Gastroesophageal sphincter (tissue), 4 donors: ENCODE measurements at places on chromosomes 11 and 22. TPM values are rescaled to one million over a fixed set of nuclear protein-coding genes. Genes with fewer than 3 reads are reported as not detected.

DNA sequence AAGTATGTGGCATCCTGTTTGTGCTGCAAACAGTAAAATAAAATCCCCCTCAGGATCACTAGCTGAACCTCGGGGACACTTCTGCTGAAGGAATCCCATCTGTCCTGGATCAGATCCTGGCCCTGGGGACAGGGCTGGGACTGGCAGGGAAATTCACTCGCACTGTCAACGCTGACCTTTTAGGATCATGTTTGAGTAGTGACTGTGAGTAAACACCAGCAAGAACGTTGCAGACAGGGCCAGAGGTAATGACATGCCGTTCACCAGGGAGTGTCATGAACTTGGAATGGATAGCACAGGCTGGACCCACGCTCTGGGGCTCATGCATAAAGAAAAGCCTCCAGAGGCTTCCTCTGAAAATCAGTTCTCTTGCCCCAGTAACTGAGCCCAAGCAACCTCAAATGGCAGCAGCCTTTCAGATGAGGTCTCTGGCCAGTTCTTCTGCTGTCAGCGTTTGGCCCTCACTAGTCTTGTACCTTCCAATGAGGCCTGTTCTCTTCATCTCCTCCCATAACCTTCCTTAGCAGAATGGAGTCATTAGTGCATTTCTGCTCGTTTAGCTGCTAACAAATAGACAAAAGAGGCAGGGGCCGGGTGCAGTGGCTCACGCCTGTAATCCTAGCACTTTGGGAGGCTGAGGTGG, 51.0 kb upstream of the BARX2 start:
- peak; percentile 66 for ATAC-seq

DNA sequence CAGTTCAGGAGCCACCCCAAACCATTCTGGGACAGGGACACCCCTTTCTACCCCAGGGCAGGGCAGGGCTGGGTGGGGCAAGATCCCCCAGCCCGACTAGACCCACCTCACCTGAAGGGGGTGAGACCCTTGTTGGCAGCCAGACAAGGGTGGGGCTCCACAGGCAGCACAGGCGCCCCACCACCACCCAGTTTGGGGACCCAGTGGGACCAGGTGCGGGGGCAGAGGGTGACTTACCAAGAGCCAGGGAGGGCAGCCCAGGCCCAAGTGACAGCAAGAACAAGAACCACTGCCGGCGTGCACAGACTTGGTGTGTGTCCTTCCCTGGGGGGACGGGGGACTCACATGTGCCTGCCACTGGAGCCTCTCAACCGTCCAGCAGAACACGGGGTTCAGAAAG, 2.2 kb downstream of the ADM2 start:
- no peak for ATAC-seq

DNA sequence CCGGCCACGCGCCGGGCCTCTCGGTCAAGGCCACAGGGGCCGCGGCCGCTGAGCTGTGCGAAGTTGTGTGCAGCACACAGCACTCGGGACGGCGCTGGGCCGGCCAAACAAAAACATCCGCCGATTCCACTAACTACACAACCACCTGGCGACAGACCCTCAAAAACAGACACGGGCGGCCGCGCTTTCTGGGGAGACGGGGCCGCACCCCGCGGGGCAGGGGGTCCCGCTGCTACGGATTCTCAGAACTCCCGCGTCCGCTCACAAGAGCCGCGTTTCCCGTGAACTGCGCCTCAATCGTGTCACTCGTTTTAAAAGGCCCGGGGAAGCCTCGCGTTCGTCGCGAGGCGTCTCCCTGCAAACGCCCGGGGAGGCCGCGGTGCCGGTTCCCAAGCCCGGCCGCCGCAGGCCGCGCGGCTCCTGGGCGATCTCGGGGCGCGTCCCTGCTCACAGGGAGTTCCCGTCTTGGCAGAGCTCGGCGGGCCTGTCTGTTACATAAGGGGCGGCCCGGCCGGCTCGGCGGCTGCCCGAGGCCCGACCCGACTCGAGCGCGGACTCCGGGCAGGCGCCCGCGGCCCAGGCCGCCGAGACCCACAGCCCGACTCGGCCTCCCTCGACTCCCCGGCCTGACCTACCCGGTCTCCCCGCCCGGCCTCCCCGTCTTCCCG, 936 bp downstream of the BRD1 start:
- ATAC-seq, result peak; percentile 62

- no peak for ATAC-seq
Observed at GRCh38 chr11:95877291-95877690, 46.6 kb downstream of the MTMR2 start.

DNA sequence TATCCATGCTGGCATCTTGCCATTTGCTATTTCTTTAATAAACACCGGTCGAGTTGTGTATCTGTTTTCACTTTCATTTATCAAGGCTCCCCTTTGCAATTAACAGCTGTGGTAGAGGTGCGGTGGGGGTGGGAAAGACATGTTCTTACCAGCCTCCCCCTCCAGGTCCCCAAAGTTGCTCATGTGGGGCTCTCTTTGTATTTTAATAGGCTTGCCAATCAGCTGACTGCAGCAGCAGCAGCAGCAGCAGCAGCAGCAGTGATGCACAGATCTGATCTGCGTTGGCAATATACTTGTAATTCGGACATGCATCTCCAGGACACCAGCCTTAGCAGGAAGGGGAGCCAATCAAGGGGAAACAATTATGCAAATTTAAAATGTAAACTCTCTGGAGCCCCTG, 40.3 kb upstream of the E2F8 start:
- no peak for ATAC-seq

DNA sequence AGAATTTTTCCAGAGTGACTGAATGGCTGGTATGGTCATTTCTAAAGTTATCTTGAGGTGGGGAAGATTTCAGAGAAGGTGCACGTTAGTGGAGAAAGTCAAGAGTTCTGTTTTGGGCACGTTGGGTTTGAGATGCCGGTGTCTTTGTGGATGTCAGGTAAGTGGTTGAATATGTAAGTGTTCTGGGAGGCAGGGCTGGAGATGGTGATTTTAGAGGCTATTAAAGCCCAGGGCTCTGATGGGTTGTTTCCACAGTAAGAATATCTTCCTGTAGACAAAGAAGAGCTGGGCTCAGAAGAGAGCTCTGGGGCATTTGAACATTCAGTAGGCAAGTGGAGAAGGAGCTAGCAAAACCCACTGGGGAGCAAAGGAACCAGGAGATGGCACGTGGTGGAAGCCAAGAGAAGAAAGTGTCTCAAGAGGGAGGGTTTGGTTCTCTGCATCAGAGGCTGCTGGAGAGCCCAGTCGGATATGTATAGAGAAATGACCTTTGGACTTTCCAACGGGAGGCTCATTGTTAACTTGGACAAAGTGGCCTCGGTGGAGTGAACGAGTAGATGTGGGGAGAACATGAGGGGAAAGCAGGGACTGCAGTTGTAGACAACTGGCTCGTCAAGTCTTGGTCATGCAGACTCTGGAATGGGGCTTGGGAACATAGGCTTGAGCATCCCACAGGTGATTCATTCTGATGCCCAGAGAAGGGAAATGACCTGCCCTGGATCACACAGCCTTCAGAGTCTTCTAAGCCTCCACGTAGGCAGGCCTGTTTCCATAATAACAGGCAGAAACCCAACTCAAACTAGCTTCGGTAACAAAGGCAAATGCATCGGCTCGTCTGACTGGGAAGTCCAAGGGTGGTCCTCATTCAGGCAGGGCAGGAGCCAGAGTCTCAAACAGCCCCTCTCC, 98.4 kb upstream of the PARVA start:
- ATAC-seq, result no peak

The GSTP1 gene
- 514 TPM for total RNA-seq

GRCh38 chr11:57649826-57650738, at the start of gene YPEL4:
YPEL4 (minus strand) TSS chr11:57649912; CDS start chr11:57647107, 2,805 bp downstream.
- ATAC-seq, result peak; percentile 77

The SLC1A2 gene
- total RNA-seq, result 1.5 TPM

- no peak for ATAC-seq
Observed at GRCh38 chr11:85062659-85063058, 564.5 kb downstream of the DLG2 start.

GRCh38 chr22:47067321-47067890, 305.0 kb downstream of the TBC1D22A start:
- no peak for ATAC-seq

The BLID gene
- total RNA-seq, result not detected

GRCh38 chr11:12118949-12119348, 8.6 kb downstream of the MICAL2 start:
- ATAC-seq, result no peak

- ATAC-seq, result peak; percentile 69
Observed at GRCh38 chr11:117426297-117426685, 98.6 kb downstream of the CEP164 start.

- ATAC-seq, result no peak
Observed at GRCh38 chr11:10204021-10204420, 90.0 kb downstream of the SBF2 start.

- ATAC-seq, result no peak
Observed at GRCh38 chr22:48053973-48054372, 1291.5 kb downstream of the TBC1D22A start.

DNA sequence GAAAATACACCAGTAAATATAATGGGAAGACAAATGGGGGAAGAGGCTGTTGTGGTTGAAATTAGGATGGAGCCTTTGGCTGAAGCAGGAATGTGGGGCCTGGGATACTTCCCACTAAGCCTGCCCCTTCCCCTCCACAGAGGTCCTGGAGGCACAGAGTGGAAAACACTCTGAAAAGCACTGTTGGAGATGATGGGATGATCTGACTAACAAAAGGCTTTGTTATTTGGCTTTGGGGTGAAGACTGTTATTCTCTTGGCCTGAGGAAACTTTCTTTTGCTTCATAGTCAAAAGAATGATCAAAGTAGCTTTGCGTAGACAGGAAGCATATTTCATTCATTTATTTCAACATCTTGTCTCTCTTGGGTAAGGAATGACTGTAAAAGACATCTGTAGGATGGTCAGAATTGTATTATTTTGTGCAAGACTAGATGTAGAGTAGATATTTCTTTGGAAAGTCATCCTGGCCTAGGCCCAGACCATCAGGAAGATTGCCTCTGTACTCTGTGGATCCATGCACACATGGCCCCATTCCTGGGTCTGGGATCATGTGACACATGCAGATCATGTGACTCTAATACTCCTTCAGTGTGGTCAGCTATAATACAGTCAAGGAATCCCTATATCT, 111.4 kb downstream of the SPON1 start:
- ATAC-seq, result peak; percentile 91
